Osteoblast (primary cell): ENCODE measurements at places on chromosomes 7 and 10. TPM values are rescaled to one million over a fixed set of nuclear protein-coding genes. Genes with fewer than 3 reads are reported as not detected.

The AUTS2 gene
- 15.2 and 17.4 TPM in 2 replicates for total RNA-seq

The HTR5A gene
- not detected in 2 replicates for total RNA-seq

The TAS2R5 gene
- total RNA-seq, result 0.72 and 1.8 TPM in 2 replicates

The PFKP gene
- 71.6 and 80.0 TPM in 2 replicates for total RNA-seq

The LEP gene
- total RNA-seq, result under 0.01 and 0.36 TPM in 2 replicates

The SLC26A5 gene
- total RNA-seq, result not detected in 2 replicates

The MOGAT3 gene
- not detected in 2 replicates for total RNA-seq

The LRRC61 gene
- 1.8 and 4.0 TPM in 2 replicates for total RNA-seq

The RBP4 gene
- 2.1 and 3.3 TPM in 2 replicates for total RNA-seq

The ATE1 gene
- 21.0 and 29.8 TPM in 2 replicates for total RNA-seq

The NUTM2A gene
- total RNA-seq, result 0.59 and 0.72 TPM in 2 replicates

The GIMAP7 gene
- total RNA-seq, result under 0.01 TPM in 1 of 2 replicates, not detected in the other

- DNase-seq, result no peak
Measured at GRCh38 chr10:115572740-115573455, 479.7 kb downstream of the ATRNL1 start.

DNA sequence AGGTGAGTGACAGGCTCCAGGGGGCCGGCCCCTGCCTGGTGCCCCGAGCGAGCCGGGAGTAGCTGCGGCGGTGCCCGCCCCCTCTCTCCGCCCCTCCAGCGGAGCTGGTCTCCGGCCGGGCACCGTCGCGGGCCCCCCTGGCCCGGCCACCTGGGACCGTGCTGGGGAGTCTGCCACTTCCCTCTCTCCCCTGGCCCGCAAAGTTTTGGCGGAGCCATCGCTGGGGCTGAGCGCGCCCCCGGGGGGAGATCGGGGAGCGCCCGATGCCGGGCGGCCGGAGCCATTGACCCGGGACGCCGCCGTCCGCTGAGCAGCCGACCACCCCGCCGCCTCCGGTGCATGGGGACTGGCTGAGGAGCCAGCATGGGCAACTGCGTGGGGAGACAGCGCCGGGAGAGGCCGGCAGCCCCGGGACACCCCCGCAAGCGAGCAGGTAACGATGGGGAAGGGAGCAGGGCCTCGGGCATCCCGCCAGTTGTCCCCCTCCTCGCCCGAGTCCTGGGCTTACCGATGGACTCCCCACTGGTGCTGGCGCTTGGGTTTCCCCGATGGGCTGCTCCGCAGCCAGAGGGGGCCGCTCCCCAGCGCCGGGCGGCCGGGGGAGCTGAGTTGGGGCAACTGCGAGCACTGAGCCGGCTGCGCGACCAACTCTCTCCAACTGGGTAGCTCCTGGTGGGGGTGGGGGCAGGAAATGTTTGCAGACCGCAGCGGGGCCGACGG lies at the start of gene UBTD1:
Gene UBTD1 (plus strand): TSS at position 84 of the 720 bp plus-strand sequence. CDS start 280 bp downstream, at position 364.
- peak; percentile 93 for DNase-seq

GRCh38 chr10:100562008-100562672 lies 26.4 kb downstream of the HIF1AN start:
- peak; percentile 96 for DNase-seq

DNA sequence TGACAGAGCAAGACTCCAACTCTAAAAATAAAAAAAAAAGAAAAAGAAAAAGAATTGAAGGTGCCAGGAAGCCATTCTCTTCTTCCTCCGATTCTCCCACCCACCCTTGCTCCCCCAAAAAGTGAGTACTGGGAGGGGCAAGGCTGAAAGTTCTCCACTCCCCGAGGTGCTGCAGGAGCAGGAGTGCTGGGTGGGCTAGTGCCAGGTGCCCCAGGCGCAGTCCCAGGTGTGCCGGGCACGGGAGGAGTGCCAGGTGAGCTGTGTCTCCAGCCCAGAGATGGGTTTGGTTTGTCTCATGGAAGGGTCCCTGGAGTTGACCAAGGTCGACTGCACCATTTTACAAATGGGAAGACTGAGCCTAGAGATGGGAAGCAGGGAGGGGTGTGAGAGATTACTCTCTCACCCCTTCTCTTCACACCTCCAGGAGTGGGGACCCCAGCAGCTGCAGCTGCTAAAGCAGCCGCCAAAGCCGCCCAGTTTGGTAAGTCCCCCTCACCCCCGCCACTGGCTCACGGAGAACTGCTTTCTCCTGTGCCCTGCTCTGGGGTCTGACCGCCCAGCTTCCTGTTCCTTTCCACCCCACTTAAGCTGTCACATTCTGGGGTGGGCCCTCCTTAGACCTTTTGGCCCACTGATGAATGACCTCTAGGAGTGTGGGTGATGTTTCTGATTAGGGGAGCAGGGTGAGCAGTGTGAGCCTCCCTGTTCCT lies 26.2 kb upstream of the LIMK1 start:
- peak; percentile 77 for DNase-seq

DNA sequence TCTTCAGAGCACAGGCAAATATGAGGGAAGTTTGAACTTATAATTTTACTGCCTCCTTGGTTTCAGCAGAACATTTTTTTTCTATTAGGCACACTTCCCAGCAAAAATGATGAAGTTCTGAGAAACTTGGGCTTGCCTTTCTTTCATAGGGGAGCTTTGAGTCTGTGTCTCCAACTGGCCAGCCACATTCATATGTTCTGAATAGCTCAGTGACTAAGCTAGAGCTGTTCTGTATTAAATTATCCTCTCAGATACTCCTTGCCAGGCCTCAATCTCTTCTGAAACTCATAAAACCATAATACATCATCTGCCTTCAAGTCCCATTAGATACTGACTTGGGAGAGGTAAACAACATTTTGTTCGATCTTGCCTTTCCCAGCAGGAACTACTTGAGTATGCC lies 476.5 kb downstream of the GPAM start:
- no peak for DNase-seq

GRCh38 chr7:130153211-130153908 lies 51.8 kb downstream of the TMEM209 start:
- peak; percentile 73 for DNase-seq

- DNase-seq, result no peak
Measured at GRCh38 chr10:30538086-30538485, 91.5 kb downstream of the LYZL2 start.

DNA sequence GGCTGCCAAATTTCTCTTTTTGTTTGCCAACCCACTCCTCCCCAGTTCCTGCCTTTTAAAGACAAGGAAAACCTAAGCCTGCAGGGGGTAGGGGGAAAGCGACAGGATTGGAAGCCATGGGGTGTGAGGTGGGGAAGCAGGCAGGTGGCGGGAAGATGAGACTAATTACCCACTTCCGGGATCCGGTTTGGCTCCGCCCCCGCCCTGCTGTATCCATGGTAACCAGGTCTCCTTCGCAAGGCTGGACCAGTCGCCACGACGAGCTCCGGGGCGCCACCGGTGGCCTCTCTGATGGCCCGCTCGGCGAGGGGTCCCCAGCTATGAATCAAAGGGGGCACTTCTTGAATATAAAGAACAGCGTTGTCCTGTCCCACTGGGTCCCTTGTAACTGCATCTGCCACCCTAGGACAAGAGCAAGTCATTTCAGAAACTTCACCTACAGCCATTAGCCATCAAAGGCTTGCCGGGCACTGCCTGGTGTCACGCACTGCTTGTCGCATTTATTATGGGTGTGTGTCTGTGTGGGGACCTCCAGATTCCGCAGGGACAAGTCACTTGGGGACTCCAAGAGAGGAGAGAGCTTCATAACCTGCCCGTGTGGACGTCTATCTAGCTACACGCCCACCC lies 55.4 kb upstream of the LMTK2 start:
- DNase-seq, result peak; percentile 39

DNA sequence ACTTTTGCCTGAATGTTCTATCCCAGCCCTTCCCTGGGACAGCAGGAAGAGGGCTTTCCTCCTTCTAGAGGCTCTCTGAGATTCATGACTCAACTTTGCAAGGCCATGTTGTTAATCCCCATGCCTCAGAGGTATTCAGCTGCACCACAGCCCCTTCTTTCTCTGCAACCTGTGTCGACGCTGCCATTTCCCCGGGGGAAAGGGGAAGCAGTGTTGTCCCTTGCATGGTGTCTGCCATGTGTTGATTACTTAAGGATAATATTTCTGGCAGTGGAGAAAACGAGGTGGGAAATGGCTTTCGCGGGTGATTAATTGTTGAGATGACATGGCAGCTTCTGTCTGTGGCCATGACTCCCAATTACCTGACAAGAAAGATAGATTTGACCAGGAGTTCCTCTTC lies 133.1 kb downstream of the SORCS3 start:
- no peak for DNase-seq

DNA sequence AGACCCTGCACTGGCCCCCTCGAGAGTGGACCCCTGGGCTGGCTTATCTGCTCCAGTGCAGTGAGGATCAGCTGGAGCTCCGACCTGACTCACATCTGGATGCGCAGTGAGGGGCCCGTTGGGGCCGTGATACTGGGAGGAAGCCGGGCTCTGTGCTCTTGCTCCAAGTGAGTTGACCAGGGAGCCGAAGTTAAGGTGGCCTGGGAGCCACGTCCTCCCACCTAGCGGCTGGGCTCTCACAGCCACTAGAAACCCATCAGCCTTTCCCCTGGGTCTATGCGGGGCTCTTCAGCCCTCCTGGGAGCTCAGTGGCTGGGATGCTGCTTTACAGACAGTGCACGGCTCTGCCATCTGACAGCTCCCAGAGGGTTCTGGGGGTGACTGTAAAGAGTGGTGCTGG lies 9.1 kb downstream of the ALKBH4 start:
- peak; percentile 66 for DNase-seq

- no peak for DNase-seq
Measured at GRCh38 chr10:45505311-45505710, 131.3 kb downstream of the ALOX5 start.

DNA sequence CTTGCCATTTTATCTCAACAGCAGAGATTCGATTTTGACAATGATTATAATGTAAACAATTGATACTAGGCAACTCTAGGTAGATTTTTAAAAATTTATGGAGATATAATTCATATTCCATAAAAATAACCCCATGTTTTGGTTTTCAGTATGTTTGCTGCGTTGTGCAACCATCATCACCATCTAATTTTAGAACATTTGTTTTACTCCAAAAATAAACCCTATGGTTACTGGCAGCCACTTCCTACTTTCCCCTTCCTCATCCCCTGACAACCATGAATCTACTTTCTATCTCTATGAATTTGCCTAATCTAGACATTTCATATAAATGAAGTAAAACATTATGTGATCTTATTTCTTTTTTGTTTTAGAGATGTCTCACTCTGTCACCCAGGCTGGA lies 401.9 kb downstream of the THSD7A start:
- no peak for DNase-seq

DNA sequence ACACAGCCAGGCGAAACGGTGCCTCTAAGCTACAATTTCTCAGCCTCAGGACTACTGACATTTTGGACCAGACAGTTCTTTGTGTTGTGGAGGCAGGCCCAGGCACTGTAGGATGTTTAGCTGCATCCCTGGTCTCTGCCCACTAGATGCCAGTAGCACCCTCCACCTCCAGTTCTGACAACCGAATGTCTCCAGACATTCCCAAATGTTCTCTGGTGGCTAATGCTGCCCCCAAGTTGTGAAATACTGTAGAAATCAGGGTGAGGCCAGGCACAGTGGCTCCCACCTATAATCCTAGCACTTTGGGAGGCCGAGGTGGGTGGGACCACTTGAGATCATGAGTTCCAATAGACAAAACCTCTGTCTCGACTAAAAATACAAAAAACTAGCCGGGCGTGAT lies 18.2 kb downstream of the HNRNPF start:
- peak; percentile 71 for DNase-seq

- no peak for DNase-seq
Measured at GRCh38 chr7:127782075-127782474, 130.1 kb downstream of the SND1 start.

DNA sequence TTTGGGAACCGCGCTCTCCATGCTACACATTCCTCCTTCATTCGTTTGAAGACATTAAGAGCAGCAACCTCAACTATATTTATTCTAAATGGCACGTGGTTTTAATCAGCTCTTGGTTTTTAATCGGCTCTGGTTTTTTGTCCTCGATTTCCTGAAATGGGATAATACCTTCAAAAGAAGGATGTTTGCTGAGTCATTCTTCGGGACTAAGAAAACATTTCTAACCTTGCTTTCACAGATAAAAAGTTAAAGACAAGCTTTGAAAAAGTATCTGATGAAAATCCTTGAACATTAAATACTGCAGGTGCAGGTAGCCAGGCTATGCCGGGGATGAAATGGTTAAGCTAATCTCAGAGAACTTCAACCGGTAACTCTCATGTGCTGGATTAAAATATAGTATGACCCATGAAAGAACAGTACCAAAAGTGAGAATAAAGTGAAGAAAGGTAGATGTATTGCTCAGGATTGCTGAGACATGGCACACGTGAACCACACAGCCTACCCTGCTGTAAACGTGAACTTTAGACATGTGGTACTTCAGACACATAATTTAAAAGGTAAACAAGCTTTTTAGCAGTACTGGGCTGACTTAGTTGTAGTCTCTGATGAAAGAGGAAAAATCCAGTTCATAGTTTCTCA lies 89.1 kb downstream of the PTPRN2 start:
- DNase-seq, result no peak

- no peak for DNase-seq
Measured at GRCh38 chr10:35377050-35377728, 40.9 kb downstream of the CCNY start.

GRCh38 chr7:25795824-25796235 lies 356.2 kb upstream of the NFE2L3 start:
- DNase-seq, result peak; percentile 76

DNA sequence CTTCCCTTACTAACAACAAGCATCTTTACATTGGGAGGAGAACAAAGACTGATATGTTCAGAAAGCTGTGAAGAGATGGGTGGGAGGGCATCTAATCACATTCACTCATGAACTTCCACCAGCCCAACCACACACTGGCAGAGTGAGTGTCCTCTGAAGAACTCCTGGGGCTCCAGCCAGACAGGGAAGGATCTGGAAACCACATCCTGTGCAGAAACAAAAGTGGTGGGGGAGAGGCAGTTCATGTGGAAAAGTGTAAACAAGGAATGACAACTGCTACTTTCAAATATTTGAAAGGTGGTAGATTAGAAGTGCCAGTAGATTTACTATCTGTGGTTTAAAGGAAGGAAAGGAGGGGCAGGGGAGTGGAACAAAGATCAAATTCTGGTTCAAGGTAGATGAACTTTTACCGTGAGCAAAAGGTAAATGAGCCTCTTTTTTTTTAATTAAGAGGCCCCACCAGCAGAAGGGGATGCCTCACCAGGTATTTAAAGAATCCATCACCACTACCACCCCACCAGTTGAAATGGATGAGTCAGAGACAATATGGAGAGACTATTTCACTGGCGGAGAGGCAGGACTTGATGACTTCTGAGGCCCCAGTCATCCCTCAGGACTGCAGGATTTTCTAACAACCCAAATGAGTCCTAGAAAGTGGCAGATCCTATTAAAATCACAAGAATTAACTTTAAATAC lies 34.5 kb downstream of the GOT1 start:
- peak; percentile 87 for DNase-seq
